ENCODE measurements at places on chromosomes 2 and 18. TPM values are rescaled to one million over a fixed set of nuclear protein-coding genes. Genes with fewer than 3 reads are reported as not detected.
A peak's percentile ranks its signal among the peaks of the same experiment; 100 is the strongest.

Gene NETO1
- total RNA-seq, result not detected

Gene MARS2
- total RNA-seq, result 5.3 TPM

GRCh38 chr2:69238449-69239031 is 148.5 kb downstream of the GFPT1 start:
- no peaks in the 10 kb centered on the region for H3K27me3 ChIP-seq
- DNase-seq, result no peak
- no peak overlapping the region for H3K27ac ChIP-seq
- H3K4me3 ChIP-seq, result no peak overlapping the region
- no peaks in the 10 kb centered on the region for H3K4me1 ChIP-seq

GRCh38 chr2:2244508-2244907 is 86.6 kb downstream of the MYT1L start:
- H3K36me3 ChIP-seq, result no peaks in the 10 kb centered on the region
- no peak overlapping the region for H3K4me3 ChIP-seq
- H3K27me3 ChIP-seq, result no peaks in the 10 kb centered on the region
- no peak overlapping the region for H3K27ac ChIP-seq
- H3K4me1 ChIP-seq, result no peaks in the 10 kb centered on the region
- no peak for DNase-seq

Gene PLEKHM3
- 8.5 TPM for total RNA-seq

Gene GMCL1
- 13.0 TPM for total RNA-seq

- H3K27me3 ChIP-seq, result no peaks in the 10 kb centered on the region
- no peak for DNase-seq
- H3K4me3 ChIP-seq, result no peak overlapping the region
- no peaks in the 10 kb centered on the region for H3K36me3 ChIP-seq
- H3K27ac ChIP-seq, result no peak overlapping the region
Observed at GRCh38 chr2:164186591-164186990, 434.7 kb downstream of the GRB14 start.

GRCh38 chr2:182766626-182767025 is 50.6 kb downstream of the DNAJC10 start:
- no peaks in the 10 kb centered on the region for H3K4me1 ChIP-seq
- no peak for DNase-seq
- H3K36me3 ChIP-seq, result peaks cover 16% of the 10 kb centered on the region
- H3K27me3 ChIP-seq, result no peaks in the 10 kb centered on the region

DNA sequence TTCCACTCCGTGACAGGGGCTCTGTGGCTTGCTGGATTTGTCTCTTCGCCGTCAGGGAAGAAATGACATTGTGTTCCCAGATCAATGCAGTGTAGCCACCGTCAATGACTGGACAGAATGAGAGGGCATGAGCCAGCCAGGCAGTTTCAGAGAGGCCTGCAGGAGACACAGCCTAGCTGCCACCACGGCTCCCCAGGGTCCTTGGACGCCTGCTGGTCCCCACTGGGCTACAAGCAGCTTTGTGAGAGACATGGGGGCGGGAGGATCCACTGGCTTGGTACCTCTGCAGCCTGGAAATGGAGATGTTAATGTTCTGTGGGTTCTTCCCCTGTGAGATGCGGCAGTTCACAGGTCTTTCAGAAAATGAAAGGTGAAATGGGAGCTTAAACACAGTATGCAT is 12.1 kb upstream of the AMER3 start:
- no peaks in the 10 kb centered on the region for H3K36me3 ChIP-seq
- no peak for DNase-seq
- H3K27ac ChIP-seq, result no peak overlapping the region
- H3K4me1 ChIP-seq, result no peaks in the 10 kb centered on the region
- no peaks in the 10 kb centered on the region for H3K27me3 ChIP-seq

Gene DCAF17
- total RNA-seq, result 14.9 TPM

GRCh38 chr2:23042216-23042906 is 342.6 kb upstream of the KLHL29 start:
- no peak for DNase-seq
- H3K36me3 ChIP-seq, result no peaks in the 10 kb centered on the region

- DNase-seq, result no peak
- no peaks in the 10 kb centered on the region for H3K27me3 ChIP-seq
- no peak overlapping the region for H3K27ac ChIP-seq
- peaks cover 9% of the 10 kb centered on the region for H3K36me3 ChIP-seq
- peaks cover 11% of the 10 kb centered on the region for H3K4me1 ChIP-seq
Observed at GRCh38 chr2:111927723-111928122, 29.3 kb downstream of the MERTK start.

DNA sequence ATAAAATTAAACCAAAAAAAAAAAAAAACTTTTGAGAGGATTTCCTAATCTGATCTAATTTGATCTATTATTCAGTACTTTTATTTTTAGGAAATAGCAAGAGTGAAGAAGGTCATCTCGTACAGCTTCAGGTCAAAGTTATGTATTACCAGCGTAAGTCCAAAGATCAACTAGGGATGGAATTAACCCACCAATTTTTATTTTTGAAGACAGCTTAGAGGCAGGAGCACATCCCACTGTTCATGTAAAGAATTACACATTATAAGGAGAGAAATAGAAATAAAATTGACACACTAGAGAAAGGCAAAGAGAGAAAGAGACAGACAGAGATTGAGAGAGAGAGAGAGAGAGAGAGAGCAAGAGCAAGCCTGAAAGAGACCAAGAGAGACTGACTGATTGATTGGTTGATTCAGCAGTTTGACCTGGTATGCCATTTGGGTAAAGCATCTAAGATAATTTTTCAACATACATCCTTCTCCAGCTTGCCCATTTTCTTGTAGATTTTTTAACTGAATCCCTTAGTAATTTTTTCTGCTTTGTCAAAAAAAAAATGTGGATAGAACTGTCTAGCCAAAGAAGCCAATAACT is 25.1 kb downstream of the DOCK10 start:
- H3K27ac ChIP-seq, result no peak overlapping the region
- no peak for DNase-seq
- H3K4me1 ChIP-seq, result no peaks in the 10 kb centered on the region
- H3K27me3 ChIP-seq, result no peaks in the 10 kb centered on the region
- no peak overlapping the region for H3K4me3 ChIP-seq

DNA sequence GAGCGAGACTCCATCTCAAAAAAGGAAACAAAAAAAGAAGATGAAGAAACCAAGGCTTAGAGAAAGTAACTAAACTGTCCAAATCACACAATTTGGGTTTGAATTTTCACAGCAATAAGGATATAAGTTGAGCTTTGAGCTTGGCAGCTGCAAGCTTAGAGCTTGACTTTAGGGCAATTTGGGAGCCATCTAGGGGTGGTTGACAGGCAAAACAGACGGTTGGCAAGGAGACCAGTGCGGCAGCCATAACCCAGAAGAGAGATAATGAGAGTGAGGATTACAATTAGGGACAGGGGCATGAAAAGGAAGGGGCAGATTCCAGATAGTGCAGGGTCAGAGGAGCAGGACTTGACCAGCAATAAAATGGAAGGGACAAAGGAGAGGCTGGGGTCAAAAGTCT is 382.2 kb upstream of the HNRNPA3 start:
- no peaks in the 10 kb centered on the region for H3K36me3 ChIP-seq
- H3K4me3 ChIP-seq, result no peak overlapping the region
- no peak overlapping the region for H3K27ac ChIP-seq

Gene MC5R
- total RNA-seq, result not detected

DNA sequence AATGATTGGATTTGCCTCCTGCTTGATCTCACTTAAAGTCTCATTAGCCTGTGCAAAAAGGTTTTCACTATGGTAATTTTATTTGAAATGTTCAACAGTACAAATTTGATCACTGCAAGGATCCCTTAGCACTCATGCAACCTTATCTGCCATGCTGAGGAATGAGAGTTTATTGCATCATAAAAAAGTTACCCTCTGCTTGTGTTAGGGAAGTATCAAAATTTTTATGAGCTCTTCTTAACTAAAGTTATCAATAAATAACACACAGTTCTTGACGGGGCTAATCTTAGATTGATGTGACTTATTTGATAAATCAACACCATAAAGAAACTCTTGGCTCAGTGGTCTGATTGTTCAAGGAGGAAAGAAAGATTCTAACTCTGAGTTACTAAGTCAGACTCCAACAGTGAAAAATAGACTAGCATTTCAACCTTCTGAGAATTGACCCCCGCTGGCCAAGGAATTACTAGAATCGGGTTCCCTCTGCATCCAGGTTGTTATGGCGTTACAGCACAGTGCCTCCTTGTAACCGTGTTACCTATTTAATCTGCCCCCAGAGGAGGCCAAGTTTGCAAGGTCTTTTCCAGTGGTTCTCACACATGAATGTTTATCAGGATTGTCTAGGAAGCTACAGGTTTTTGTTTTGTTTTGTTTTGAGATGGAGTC is 259.7 kb downstream of the CDCA7 start:
- no peak overlapping the region for H3K27ac ChIP-seq
- no peak for DNase-seq
- no peaks in the 10 kb centered on the region for H3K27me3 ChIP-seq
- no peak overlapping the region for H3K4me3 ChIP-seq
- H3K36me3 ChIP-seq, result no peaks in the 10 kb centered on the region

DNA sequence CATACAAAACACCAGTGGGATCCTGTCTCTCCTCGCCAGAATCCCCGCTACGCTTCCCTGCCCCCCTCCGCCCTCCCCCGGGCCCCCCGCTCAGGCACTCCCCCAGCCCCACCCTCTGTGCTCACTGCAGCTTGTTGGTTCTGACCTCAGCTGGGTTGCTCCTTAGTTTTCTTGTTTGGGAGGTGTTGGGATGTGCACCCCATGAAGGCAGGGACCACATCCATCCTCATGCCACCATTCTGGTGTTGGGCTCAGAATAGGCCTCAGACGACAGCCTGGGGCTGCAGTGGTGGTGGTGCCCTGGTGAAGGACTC is 4.6 kb downstream of the SNED1 start:
- no peaks in the 10 kb centered on the region for H3K36me3 ChIP-seq
- H3K27ac ChIP-seq, result no peak overlapping the region
- no peak for DNase-seq
- no peak overlapping the region for H3K4me3 ChIP-seq
- H3K4me1 ChIP-seq, result peaks cover 1% of the 10 kb centered on the region

DNA sequence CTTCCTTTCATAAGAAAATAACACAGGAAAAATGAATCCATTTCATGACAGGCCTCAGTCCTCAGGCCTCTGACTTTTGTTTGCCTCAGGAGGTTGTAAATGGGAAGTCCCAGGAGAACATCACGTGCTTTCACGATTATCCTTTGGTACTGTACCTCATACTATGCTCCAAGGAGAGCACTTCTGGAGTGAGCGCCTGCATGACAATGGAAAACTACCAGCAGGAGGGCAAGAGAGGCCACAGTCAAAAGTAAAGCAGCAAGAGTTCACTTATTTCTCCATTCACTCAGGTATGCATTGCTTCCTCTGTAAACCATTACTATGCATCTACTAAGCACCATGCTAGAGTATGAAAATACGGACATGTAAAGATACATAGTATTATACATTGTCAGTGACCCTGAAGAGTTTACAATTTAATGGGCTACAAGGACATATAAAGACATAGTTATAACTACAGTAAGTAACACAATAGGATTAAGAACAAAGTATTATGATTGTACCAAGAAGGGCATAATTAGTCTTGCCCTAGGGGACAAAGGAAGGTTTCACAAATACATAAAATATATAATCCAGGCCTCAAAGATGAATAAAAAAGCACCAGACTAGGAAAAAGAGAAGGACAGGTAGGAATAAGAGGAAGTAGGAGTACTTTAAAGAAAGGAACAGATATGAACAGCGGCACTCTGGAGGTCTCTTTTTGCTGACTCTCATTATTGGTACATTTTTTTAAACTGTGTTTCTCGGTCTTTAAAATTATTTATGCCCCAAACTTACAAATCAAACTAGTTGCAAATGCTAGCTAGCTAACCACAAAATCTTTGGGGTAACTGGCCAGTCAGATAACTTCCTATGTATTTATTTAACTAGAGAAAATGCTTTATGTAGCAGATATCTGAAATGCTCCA is 806.7 kb downstream of the NRXN1 start:
- DNase-seq, result no peak
- H3K4me1 ChIP-seq, result no peaks in the 10 kb centered on the region
- no peaks in the 10 kb centered on the region for H3K36me3 ChIP-seq
- no peak overlapping the region for H3K27ac ChIP-seq

DNA sequence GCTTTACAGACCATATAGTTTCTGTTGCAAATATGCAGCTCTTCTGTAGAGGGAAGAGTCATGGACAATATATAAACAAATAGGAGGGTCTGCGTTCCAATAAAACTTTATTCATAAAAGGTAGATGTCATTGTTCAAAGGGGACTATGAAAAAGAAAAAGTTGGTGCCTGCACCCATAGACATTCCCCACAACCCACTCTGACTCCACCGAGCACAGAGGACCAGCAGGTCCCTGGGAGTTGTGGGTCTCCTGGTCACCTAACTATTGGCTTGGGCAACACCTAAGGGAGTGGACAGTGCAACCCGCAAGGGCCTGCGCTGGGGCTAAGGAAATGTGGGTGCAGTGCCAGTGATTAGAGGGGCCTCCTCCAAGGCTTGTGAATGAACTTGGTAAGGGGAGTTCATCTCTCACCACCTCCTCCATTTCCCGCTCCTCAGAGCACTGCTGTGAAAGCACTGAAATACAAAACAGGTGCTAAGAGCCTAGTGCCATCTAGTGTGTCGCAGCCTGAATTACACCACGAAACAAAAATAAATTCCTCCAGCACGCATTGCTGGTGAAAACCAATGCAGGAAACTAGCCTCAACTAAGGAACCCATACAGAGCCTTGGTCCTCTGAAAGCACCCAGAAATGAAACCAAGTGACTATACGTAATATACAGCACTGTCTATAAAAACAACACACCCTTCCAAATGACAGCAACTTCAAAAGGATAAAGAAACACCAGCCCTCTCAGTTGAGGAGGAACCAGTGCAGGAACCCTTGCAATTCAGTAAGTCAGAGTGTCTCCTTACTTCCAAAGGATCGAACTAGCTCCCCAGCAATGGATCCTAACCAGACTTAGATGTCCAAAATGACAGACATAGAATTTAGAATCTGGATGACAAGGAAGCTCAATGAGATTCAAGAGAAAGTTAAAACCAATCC is 166.6 kb downstream of the RNF144A start:
- H3K4me1 ChIP-seq, result no peaks in the 10 kb centered on the region
- no peaks in the 10 kb centered on the region for H3K27me3 ChIP-seq
- H3K4me3 ChIP-seq, result no peak overlapping the region
- H3K36me3 ChIP-seq, result no peaks in the 10 kb centered on the region
- peak; percentile 52 for DNase-seq
- H3K27ac ChIP-seq, result no peak overlapping the region

Gene SLC4A5
- total RNA-seq, result 0.97 TPM

DNA sequence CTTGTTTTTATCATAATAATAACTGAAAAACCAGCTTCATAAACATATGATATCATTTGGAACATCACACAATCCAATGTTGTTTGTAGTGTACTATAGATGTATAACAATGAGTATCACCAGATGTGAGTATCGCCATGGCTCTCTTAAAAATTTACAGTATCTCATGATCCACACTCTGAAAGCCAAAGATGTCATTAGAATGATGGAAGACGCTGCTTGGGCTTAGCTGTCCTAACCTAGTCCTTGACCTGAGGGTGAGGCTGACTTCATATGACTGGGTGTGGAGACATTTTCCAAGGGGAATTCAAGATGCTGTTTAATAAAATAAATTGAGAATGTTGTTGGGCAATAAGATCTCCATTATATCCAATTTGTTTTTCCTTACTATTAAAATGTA is 242.6 kb downstream of the RIT2 start:
- H3K4me3 ChIP-seq, result no peak overlapping the region
- no peaks in the 10 kb centered on the region for H3K27me3 ChIP-seq
- no peaks in the 10 kb centered on the region for H3K4me1 ChIP-seq
- no peak overlapping the region for H3K27ac ChIP-seq

All from endothelial cell of umbilical vein (primary cell).